ENCODE measurements at places on chromosomes 11 and 22.

DNA sequence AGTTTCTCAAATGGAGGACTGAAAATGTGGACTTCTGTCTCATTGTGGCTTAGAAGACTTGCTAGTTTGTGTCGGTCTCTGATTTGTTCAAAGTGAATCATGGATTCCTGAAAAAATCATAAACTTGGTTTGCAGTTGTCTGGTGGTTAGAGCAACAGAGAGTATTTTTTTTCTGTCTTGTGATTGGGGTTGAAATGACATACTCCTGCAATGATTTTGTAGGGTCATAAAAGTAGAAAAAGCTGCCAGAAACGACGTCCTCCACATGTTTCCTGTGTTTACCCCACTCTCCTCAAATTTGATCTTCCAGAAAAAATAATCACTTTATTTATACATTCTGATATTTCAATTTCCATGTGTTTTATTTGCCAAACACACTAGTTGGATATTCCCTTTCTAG lies 219.2 kb upstream of the PGR start:
- DNase-seq, result no peak

DNA sequence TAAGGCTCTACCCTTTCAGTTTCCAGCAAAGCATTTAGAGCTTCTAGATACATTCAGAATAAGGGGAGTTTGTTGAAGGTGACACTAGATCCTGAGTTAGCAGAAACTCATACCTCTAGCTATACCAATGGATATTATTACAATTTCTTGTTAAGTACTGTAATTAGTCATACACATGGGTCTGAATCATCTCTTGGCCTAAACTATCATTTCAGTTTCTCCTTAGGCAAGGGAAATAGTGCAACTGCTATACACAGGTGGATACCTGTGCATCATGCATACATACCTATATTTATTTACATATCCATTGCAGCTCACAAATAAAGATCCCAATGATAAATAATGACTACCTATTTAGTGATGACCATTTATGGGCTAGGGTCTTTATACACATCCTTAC lies 45.1 kb upstream of the PAX6 start:
- no peak for DNase-seq

DNA sequence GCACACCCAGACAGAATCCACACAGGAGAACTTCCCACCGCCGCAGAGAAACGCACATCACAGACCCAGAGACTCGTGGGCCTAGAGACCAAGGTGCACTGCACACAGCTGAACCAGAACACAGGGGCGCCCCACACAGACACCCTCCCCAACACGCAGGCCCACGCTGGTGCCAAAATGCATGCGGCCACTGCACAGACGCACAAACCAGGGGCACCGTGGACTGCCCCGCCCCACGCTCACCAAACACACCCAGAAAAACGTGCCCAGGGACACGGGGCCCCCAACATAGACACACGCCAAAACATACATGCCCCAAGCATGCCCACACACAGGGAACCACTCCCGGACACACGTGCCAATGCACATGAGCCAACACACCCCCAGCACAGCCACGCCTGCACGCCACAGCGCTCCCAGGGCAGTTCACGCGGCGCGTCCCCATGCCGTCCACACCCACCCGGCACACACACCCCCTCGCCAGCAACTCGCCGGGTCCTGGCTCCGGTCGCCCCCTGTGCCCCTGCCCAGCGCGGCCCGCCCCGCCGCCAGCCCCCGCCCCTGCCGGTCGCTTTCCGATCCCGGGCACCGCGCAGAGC lies 7.8 kb downstream of the ELFN2 start:
- DNase-seq, result no peak

GRCh38 chr11:123357353-123357989 lies 72.6 kb upstream of the GRAMD1B start:
- no peak for DNase-seq

- no peak for DNase-seq
These were observed 47.8 kb downstream of the TEAD1 start for GRCh38 chr11:12721816-12722604.

DNA sequence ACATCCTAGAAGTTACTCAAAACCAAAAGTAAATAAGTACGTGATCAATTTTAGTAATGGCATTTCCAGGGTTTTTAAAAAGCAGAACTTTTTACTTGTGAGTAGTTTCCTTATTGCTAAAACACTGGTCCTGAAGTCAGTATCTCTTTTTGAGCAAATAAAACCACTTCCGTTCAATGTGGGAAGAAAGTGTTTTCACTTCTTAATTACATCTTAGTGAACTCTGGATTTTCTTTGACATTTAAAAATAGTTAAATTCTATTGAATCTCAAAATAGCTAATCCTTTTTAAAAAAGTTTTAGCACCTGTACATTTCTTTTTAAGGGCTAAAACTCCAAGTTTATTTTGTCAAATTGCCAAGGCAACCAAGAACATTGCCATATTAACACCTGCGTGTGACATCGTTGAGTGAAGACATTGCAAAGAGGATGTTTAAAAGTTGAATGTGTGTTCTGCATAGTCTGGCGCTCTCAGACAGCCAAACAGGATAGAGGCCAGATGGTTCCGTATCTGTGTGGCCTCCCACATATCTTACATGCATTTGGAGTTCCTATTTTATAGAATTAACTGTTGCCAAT lies 17.2 kb upstream of the OR5B21 start:
- no peak for DNase-seq

GRCh38 chr11:69968396-69969347 lies 109.4 kb upstream of the ANO1 start:
- DNase-seq, result no peak

GRCh38 chr11:877565-877964 lies 33.0 kb downstream of the CHID1 start:
- DNase-seq, result no peak

DNA sequence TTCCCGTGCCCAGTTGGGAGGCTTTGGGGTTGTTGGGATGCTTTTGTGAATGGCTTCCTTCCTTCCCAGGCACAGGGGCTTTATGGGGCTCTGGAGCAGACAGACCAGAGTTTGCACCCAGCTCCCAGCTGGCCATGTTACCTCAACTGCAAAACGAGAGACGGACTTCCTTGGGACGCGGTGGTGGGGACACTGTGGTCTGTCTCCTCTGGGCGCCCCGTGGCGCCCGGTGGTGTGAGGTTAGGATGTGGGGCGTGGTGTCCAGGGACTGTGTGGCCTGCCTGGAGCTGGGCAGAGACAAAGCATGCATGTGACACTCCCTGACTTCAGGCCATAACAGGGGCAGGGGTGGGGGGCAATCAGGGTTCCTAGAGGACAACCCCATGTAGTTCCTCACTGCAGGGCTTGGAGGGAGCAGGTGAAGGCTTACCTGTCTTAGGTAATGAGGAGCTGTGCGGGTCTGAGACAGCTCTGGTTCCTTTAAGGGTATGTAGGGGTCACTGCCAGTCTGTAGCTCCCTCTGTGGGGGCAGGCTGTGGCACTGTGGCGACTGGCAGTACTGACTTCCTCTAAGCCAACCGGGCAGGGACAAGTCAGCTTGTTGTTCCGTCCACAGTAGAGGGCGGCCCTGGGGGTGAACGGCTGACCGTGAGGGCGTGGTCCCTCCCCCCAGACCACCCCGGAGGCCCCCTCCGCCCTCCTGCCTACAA lies 14.4 kb downstream of the KCNQ1 start:
- DNase-seq, result no peak

GRCh38 chr11:116541460-116541859 lies 231.3 kb downstream of the BUD13 start:
- DNase-seq, result no peak

DNA sequence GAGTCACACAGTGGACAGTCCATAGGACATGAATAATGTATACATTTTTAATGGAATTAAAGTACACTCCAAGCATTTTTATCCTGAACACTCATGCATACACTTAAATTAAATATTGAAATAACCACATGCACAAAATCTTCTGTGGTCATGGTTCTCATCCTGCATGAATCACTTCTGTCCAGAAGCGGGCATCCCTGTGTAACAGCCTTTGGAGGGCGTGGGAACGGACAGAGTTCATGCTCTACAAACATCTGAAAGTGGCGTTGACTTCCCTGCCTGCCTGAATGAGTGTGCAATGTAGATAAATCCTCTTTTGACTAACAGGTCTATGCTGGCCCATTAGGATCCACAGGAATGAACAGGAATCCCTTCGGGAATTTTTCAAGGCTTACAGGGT lies 780.2 kb downstream of the BRD1 start:
- no peak for DNase-seq

DNA sequence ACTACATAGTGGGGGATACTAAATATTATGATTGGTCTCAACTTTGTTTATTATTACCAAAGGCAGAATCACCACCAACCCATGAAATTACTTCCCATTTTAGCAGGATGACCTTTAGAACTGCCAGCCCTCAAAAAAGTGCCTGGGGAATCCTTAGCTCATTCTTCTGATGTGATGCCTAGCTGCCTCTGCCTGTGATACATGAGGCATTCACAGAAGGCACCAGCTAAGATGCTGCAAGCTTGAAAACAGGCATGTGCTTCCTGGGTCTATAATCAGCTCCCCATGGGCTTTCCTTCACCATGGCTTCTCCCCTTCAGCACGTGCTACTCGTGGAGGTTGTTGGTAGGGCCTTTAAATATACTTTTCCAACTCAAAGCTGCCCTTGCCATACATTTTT lies 50.4 kb upstream of the ARHGAP20 start:
- no peak for DNase-seq

DNA sequence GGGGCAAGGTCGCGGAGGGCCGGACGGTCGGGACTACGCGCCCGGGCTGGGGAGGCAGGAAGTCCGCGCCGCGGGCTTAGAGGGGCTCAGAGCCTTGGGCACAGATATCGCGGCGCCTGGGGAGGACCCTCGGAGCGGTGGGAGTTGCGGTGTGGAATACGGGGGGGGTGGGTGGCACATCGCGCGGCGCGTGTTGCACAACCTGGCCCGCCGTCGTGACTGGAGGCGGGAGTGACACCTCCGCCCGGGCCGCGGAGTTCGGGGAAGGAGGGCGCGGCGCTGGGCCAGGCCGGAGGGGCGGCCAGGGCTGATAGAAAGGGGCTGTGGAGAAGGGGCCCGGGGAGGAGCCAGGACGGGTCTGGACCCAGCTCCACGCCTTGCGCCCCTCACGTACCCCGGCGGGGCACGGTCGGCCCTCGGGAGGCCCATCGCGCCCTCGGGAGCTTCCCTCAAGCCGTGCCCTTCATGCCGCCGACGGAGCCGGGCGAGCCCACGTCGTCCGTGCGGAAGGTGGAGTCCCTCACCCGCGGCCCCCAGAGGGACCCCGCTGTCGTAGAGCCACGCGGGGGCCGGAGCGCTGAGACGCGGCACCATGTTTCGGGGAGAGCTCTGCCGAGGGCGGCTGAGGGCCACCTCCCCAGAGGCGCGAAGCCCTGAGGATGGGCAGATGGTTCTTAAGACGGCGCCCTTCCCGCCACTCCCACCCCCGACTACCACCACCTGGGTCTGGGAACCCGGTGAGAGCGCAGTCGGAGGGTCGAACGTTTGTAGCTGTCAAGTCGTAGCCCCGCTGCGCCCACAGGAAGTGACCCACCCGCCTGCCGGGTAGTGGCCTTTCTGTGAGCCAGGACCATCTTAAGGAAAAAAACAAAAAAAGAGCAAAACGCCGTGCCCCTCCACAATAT lies 729 bp downstream of the IL17RA start:
- peak; percentile 57 for DNase-seq

- DNase-seq, result no peak
These were observed 166.6 kb downstream of the BRD1 start for GRCh38 chr22:49660794-49661781.

GRCh38 chr11:44029507-44029845 lies 18.3 kb upstream of the ACCSL start:
- no peak for DNase-seq

DNA sequence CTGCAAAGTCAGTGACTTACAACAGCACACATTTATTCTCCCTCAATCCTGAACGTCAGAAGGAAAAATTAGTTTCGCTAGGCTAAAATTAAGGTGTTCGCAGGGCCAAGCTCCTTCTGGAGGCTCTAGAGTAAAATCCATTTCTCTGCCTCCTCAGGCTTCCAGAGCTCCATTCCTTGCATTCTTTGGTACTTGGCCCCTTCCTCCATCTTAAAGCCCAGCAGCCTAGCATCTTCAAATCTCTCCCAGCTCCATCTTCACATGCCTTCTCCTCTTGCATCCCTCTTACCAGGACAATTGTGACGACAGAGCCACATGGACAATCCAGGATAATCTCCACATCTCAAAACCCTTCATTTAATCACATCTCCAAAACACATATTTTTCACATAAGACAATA lies 165.0 kb downstream of the GRIA4 start:
- DNase-seq, result no peak
